ENCODE measurements at places on chromosomes 4 and X.

DNA sequence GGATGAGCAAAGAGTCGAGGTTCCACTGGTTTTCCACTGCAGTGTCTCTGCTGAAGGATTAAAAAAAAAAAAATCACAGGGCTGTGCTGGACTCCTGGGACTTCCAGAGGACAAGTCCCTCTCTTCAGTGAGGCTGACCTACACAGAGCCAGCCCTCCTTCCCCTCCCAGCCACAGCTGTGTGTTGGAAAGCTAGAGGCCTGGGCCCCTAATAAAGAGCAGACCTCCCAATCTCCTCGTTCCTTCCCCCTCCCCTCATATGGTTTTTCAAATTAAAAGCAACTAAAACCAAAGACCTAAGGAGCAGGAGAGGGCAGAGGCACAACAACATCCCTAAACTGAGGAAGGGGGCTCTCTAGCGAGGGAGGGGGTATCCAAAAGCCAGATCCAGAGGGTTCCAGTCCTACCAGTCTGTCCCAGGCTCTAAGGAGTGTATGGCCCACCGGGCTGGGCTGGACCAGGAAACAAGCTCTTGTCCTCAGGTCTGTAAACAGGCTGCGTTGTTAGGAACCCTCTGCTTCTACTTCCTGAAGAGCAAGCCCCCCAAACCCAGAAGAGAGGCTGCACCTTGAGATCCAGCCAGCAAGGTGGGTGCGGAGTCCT, 4.0 kb upstream of the PDGFRA start:
- DNase-seq, result no peak

DNA sequence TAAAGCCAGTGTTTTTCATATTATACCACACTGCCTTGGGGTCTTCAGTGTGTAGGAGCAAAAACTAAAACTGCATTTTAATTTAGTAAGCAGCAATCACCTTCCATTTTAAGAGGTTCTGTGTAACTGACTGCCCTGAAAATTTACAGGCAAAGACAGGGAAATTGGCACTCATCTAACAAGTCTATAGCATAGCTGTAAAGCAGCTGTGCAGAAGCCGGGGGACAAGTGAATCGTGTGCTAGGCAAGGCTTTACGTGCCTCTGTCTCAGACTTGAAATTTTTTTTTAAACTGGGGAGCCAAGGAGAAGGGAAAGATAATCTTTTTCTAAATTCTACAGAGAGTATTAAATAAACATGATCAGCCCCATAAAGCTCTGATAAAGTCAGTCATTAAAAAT, 39.7 kb downstream of the TSPAN5 start:
- no peak for DNase-seq

DNA sequence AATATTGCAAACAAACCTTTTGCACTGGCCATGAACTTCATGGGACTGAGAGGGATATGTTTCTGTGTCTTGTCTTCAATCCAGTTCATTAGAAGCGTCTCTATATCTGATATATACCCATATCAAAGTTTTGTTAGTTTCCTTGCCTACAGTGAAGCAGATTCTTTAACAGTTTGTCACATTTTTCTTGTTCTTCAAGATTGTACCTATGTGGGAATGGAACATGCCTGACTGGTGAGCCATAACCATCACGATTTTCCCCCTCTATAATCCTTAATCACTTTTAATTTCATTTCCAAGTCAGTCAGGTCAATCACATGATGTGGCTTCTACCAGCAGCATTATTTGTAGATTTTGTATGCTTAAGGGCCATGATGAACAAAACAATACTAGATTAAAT, 197.1 kb upstream of the PDE5A start:
- no peak for DNase-seq

DNA sequence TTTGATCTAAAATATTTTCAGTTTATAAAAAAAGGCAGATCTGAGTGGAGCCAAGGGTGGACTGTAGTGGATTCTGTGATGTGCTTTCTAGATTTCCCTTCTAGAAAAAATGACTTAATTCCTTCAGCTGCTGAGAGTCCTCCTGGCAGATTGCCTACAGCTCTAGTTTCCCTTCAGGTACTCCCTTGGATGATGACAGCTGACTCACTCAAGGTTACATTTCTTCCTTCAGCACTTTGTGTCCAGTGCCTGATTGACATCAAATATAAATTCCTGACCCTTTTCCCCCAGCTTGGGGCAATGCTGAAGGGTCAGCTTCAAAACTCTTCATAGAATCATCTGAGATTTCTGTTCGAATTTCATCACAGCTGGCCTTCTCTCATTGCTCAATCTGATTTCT, 161.7 kb downstream of the EMCN start:
- DNase-seq, result no peak

GRCh38 chrX:31796624-31797023, 724.8 kb upstream of the FTHL17 start:
- no peak for DNase-seq

- DNase-seq, result no peak
These were observed 14.7 kb upstream of the SEC24D start for GRCh38 chr4:118850488-118851173.

- DNase-seq, result no peak
These were observed 135.1 kb downstream of the RAPGEF2 start for GRCh38 chr4:159237975-159238374.

- DNase-seq, result no peak
These were observed 1.6 kb upstream of the IDUA start for GRCh38 chr4:985123-985830.

- no peak for DNase-seq
These were observed 9.5 kb downstream of the FRG2 start for GRCh38 chr4:190017357-190018200.

Data from HS-27A (cell line).